ENCODE measurements at places on chromosomes 1 and 21. TPM values are rescaled to one million over a fixed set of nuclear protein-coding genes. Genes with fewer than 3 reads are reported as not detected.

TMPRSS3 gene
- 163 TPM for total RNA-seq

DNA sequence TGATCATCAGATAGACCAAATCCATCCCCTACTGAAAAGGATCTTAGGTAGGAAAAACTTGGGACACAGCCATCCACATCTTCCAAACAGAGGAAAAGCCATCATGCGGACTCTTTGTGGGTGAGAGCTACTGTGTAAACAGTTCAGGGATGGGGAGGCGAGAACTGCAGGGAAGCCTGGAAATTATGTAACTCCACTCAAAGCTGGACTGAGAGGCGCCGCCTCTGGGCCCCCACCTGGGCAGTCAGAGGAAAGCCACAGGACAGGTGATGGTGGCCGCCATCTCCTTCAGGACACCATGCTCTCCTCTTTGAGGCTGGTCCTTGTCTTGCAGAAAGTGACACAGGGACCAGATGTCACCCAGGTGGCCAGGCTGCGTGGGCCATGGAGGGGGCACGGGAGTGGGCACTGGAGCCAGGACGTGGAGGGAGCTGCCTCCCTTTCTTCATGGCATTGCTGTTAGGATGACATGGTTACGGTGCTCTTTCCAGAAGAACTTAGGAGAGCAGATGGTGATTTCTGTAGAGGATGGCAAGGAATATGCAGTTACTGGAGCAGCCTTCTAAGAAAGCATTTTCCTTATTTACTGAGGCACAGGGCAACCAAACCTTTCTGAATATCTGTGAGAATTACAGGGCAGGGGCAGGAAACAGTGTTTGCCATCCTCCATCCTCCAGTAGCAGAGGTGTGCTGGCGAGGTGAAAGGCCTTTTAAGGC is 32.0 kb upstream of the TDRD10 start:
- no peak for ATAC-seq

DNA sequence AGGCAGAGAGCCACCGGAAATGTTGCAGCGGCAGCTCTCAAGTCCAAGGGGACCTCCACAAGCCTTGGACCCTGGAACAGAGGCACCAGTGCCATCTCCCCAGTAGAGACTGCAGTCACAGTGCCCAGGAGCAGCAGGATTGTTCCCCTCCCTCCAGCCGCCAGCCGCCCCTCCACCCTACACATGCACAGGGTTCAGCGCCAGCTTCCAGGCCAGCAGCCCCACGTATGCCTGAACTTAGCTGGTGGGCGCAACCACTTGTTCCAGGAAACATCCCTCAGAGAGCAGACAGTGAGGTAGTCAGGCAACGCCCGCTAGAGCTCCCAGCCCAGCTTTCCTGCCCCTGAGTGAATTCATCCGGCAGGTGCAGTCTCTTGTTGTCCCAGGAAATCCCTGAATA is 1098.1 kb upstream of the NCAM2 start:
- no peak for ATAC-seq

GRCh38 chr1:205590777-205591513 is 40.9 kb downstream of the ELK4 start:
- no peak for ATAC-seq

DNA sequence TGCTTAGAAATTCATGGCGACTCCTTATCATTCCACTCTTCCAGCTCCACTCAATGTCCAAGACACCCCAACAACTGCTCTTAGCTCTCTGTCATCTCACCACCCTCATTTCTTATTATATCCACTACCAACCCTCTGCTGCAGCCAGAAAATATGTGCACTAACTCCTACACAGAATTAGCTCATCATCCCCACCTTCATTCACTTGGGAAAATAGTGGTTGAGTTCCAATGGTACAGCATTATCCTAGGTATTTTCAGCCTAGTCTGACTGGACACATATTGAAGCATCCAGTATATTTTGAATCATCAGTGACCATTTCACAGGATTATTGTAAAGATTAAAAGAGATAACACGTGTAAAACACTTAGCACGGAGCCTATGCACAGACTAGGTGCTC is 16.7 kb upstream of the VSIG8 start:
- ATAC-seq = no peak

DNA sequence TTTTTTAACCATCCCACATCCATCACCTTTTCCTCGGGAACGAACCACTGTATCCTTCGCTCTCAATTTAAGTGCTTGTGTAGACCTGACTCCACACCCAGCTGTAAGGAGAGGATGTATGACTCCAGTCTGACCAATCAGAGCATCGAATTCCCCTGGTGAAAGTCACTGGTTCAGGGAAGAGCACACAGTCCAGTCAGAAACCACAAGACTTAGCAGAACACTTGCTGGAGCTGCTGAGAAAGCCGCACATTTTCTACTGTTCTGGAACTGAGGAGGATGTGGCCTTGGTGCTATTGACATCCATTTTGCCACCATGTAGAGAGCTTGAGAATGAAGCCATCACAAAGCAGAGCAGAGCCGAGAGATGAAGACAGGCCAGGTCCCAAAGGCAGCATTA is 59.9 kb upstream of the CNN3 start:
- no peak for ATAC-seq

GRCh38 chr1:231724876-231725647 is 98.5 kb downstream of the DISC1 start:
- ATAC-seq = peak; percentile 51

Measured in activated T-helper 17 cell treated with anti-CD3 and anti-CD28 coated beads, Interleukin-2, amount 50 U/mL, for 72 hours (primary cell).